Mammary epithelial cell (primary cell): ENCODE measurements at places on chromosomes 2 and 18.

GRCh38 chr18:48605408-48605845, 66.6 kb downstream of the CTIF start:
- no peak for DNase-seq

- no peak for DNase-seq
These were observed 1.9 kb downstream of the LIMS2 start for GRCh38 chr2:127673291-127674069.

GRCh38 chr2:233115741-233116140, 55.6 kb downstream of the INPP5D start:
- no peak for DNase-seq

- no peak for DNase-seq
These were observed 5.6 kb upstream of the TMEM17 start for GRCh38 chr2:62511636-62512035.

GRCh38 chr2:69131452-69131851, 118.5 kb downstream of the ANTXR1 start:
- DNase-seq, result no peak

GRCh38 chr2:29009711-29010677, 28.9 kb downstream of the TOGARAM2 start:
- no peak for DNase-seq

- no peak for DNase-seq
These were observed 77.1 kb upstream of the RBM44 start for GRCh38 chr2:237721458-237721857.

GRCh38 chr2:14023558-14023957, 609.0 kb upstream of the LRATD1 start:
- no peak for DNase-seq
